HT1080 (cell line): ENCODE measurements at places on chromosomes 5 and 9. TPM values are rescaled to one million over a fixed set of nuclear protein-coding genes. Genes with fewer than 3 reads are reported as not detected.

DNA sequence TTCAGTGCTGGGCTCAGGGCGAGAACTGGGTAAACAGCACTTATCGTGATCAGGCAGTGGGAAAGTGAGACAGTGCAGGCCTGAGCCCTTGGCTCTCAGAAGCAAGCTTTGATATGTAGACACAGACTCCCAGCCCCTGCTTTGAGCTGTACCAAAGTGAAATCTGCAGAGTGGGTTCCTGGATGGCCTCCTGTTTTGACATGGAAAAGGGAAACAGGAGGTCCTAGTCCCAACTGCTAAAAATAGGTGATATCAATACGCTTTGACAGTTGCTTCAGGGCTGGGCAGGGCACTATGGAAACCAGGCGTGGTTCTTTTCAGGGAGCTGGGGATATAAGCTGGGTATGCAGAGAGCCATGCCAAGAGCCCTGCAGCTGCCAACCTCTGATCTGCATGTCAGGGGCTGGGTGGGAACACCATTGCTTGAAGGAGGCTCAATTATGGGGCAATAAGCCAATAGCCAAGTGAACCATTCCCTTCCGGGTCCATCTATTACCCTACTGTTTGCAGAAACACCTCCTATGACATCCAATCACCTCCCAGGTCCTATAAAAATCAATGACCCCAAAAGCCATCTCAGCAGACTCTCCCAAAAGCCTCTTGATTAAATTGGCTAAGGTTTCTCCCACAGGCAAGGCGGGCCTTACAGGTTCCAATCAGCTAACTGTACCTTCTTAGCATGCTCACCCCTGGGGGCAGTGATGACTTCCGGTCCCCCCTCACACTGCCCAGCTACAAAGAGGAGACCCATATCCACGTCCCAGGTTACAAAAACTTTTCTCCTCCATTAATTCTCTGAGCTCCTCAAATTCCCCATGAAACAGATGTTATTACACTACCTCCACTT is 45.8 kb downstream of the EPB41L4B start:
- DNase-seq = no peak

DNA sequence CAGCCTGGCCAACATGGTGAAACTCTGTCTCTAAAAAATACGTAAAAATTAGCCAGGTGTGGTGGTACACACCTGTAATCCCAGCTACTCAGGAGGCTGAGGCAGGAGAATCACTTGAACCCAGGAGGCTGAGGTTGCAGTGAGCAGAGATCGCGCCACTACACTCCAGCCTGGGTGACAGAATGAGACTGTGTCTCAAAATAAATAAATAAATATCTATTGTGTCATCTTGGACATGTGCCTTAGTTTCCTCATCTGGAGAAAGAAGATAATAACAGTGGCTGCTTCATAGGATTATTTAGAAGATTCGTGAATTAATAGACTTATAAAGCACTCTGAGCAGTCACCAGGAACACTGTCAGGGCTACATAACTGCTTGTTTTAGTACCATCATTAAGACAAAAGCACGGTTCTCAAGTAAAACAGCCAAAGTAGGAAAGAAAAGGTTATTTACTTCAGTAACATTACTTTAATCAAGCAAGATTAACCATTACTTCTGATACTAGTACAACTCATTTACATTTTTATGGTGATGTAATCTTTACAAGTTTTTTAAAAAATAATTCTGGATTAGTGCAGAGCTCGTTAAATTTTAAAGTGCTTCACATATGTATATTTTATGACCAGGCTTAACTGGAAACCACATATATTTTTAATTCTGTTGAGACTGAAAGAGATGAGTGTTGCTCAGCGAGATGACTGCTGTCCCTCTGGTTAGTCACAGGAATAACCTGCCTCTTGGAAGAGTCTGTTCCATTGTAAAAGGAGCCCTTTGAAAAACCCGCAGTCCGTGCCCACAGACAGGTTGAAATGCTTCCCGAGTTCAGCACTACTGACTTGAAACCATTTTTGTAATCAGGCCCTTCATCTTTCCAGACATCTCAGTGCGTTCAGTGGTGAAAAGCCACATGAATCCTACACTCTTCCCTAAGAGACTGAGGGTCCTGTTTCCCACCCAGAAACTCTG is 36.7 kb downstream of the ANKH start:
- DNase-seq = peak; percentile 90

Gene PARP8
- 6.2 and 10.8 TPM in 2 replicates for total RNA-seq

- DNase-seq = peak; percentile 40
Measured at GRCh38 chr5:119537704-119538103, 85.4 kb downstream of the HSD17B4 start.

Gene SIT1
- total RNA-seq = not detected in 2 replicates
